Astrocyte (in vitro differentiated cells and primary cell): ENCODE measurements at places on chromosomes 3 and 15. TPM values are rescaled to one million over a fixed set of nuclear protein-coding genes. Genes with fewer than 3 reads are reported as not detected.

ULK3 gene
- 14.2 and 15.6 TPM in 2 replicates for total RNA-seq

ARPP21 gene
- total RNA-seq, result 0.45 and 0.84 TPM in 2 replicates

ACKR4 gene
- not detected in 2 replicates for total RNA-seq

GLDN gene
- total RNA-seq, result 0.09 TPM in 1 of 2 replicates, not detected in the other

WDR72 gene
- total RNA-seq, result 0.14 and 0.31 TPM in 2 replicates

ITIH4 gene
- 2.8 and 5.3 TPM in 2 replicates for total RNA-seq

IQCF6 gene
- total RNA-seq, result not detected in 2 replicates

CCR8 gene
- total RNA-seq, result not detected in 2 replicates

OSBPL10 gene
- total RNA-seq, result 51.3 and 52.7 TPM in 2 replicates

TEX55 gene
- not detected in 2 replicates for total RNA-seq

GOLGA6L7 gene
- not detected in 2 replicates for total RNA-seq

PRTG gene
- 13.6 and 39.4 TPM in 2 replicates for total RNA-seq

DNA sequence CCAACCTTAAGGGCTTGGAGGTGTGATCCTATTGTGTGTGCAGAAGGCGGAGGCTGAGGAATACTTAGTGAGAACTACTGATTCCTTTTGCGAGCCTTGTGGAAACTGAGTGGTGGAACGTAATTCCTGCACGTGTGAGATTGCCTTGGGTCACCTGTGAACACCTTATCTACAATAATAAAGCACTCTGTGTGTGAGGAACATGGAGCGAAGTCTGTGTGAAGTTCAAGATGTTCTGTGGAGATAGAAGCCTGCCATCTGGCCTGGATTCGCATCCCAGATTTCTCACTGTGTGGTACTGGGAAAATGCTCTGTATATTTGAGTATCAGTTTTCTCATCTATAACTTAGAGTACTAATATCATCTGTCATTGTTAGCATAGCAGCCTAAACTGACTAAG is 179.5 kb upstream of the PDZRN3 start:
- DNase-seq, result no peak

- no peak for DNase-seq
Measured at GRCh38 chr15:49215768-49216739, 46.0 kb downstream of the GALK2 start.

GRCh38 chr15:29799859-29800258 is 22.4 kb downstream of the TJP1 start:
- no peak for DNase-seq

- no peak for DNase-seq
Measured at GRCh38 chr3:192906940-192907339, 10.7 kb downstream of the MB21D2 start.

DNA sequence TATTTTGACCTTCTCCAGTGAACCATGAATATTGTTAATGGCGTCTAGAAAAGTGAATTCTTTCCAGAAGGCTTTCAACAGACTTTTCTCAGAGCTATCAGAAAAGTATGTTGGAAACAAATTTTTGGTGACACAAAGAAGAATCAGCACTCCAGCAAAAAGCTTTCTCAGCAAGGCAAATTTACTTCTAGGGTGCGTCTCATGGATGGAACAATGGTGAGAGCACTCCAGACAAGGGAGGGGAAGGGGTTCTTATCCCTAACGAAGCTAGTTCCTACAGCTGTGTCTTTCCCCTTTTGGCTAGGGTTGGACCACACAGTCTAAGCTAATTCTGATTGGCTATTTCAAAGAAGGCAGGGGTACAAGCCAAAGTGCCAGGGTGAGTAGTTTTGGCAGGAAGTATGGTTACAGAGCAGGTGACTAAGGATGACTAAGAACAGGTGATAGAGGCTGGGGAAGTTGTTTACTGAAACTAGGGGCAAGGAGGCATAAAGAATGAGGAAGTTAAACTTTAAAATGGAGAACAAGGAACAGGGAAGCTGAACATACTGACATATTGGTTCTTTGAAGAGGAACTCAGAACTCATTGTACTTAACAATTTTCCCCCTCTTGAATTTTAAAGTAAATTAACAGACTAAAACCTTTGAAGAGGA is 959.8 kb downstream of the NAALADL2 start:
- peak; percentile 7 for DNase-seq

- DNase-seq, result no peak
Measured at GRCh38 chr15:60673166-60673565, 194.2 kb upstream of the ICE2 start.

GRCh38 chr3:106345353-106346027 is 476.7 kb upstream of the CBLB start:
- DNase-seq, result peak; percentile 100

- DNase-seq, result no peak
Measured at GRCh38 chr3:105516972-105517371, 150.3 kb downstream of the ALCAM start.

DNA sequence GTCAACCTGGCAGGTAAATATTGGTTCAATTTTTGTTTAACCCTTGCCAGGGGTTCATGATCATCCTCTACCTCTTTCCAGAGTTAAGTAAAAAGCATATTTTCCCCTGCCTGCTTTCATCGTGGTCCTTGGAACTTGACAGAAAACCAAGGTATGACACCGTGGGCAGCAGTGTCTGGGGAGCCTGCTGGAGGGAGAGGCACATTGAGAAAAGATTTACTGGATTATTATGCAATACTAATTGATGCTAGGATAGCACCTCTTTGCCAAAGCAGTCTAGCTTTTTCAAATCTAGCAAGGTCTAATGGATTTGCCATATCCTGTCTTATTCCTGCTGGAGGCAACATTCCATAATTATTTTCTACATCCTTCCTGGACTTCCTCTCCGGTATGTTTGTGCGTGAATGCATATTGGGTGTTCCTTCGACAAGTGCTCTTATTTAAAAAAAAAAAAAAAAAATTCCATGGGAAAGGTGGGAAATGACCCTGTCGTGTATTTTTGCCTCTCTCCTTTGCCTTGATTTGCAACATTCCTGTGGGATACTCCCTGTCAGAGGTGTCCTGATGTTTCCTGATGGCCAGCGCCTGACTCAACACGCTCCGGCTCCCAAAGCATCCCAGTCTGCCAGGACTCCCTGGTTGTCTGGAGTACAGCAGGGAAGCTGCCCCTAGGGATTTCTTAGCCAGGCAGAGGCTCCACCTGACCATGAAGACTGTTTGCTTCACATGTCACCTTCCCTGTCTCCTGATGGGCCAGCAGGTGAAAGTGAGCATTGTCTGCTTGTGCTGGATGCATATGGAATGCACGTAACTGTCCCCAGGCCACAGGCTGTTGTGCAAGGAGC is 6.3 kb downstream of the BHLHE40 start:
- DNase-seq, result peak; percentile 88

DNA sequence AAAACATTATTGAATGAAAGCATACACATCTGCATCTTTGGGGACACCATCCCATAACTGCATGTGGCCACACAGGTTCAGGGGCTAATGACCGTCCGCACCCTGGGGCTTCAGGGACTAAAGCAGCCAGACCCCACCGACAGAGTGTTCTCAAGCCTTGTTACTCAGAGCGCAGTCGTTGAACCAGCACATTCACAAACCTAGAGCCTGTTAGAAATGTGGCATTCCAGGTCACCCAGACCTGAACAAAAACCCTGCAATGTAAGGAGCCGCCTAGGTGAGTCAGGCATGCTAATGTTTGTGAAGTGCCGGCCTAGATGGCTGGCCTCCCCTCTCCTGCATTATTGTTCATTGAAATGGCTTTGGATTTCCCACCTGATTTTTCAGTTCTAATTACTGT is 52.3 kb upstream of the HACD2 start:
- DNase-seq, result no peak

DNA sequence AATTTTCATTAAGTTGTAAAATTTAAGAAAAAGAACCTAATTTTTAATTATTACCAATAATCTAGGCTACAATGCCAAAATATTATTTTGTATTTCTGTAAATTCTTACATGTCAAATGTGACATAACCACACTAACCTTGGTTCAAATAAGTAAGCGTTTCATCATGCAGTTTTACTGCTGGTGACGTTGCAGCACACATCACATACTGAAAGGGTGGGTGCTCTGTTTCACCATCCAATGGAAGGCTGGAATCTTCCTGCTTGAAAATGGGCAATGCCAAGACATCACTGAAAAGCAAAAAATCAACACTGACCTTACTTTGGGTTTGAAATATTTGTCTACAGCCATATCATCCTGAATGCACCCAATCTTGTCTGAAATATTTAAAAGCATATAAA is 14.8 kb downstream of the UBP1 start:
- DNase-seq, result no peak

- DNase-seq, result no peak
Measured at GRCh38 chr3:72682936-72683452, 165.3 kb downstream of the SHQ1 start.

- DNase-seq, result no peak
Measured at GRCh38 chr3:123329636-123330340, 119.1 kb downstream of the ADCY5 start.

- peak; percentile 66 for DNase-seq
Measured at GRCh38 chr15:91965501-91966193, 112.1 kb downstream of the SLCO3A1 start.

GRCh38 chr15:77059786-77060361 is 11.0 kb downstream of the TSPAN3 start:
- no peak for DNase-seq

DNA sequence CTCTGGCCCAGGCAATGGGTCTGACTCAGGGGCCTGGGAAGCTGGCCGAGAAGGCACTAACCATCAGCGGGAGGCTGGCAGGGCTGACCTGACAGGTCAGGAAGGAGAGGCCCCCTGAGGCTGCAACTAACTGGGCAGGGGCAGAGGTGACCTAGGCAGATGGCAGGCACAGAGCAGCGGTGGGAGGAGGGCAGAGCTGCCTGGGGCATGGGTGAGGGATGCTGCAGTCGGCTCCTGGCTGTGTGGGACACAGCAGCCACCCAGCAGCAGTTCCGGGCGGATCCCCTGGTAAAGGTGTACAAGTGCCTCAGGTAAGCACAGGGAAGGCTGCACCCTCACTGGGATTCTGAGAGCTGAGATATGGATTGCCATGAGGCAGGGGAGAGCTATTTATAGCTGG is 236.1 kb downstream of the OCA2 start:
- DNase-seq, result no peak

DNA sequence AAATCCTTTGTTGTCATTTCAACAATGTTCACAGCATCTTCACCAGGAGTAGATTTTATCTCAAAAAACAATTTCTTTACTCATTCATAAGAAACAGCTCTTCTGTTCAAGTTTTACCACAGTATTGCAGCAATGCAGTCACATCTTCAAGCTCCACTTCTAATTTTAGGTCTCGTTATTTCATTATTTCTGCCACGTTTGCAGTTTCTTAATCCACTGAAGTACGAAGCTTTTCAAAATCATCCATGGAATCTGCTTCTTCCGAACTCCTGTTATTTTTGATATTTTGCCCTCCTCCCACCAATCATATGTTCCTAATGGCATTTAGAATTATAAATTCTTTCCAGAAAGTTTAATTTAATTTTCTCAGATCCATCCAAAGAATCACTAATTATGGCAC is 12.6 kb upstream of the OR5K1 start:
- no peak for DNase-seq

GRCh38 chr3:89699229-89699628 is 591.8 kb downstream of the EPHA3 start:
- DNase-seq, result no peak
